Endothelial cell of umbilical vein (primary cell): ENCODE measurements at places on chromosomes 5 and 9. TPM values are rescaled to one million over a fixed set of nuclear protein-coding genes. Genes with fewer than 3 reads are reported as not detected.

DNA sequence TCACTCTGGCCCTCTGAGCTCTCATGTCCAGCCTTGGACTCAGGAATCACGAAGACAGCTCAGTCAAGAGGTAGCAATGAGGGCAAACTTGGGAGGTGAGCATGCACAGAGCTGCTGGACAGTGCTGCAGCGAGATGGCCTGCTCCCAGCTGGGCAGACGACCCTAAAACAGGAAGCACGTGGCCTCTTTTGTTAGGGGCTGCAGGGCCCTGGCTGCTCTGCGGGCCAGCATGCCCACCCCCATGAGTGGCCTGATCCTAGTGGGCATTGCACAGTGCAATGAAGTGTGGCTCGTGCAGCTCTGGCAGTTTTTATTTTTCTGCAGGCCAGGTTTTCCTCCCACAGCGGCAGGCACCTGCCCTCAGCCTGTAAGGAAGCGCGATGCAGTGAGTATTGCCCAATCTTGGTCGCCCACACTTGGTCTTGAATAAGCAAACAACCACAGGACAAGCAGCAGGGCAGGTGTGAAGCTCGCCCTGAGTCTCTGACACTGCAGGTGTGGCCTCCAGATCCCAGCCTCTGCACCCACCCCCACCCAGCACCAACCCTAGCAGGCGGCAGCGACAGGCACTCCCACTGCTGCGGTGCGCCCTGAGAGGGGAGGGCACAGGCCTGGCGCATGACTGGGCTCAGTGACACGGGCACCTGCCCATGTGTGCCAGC, 60.8 kb downstream of the SEMA4D start:
- no peak overlapping the region for H3K4me3 ChIP-seq
- H3K36me3 ChIP-seq = no peaks in the 10 kb centered on the region
- H3K27me3 ChIP-seq = no peaks in the 10 kb centered on the region

GRCh38 chr9:116285320-116285719, 131.7 kb downstream of the PAPPA start:
- no peaks in the 10 kb centered on the region for H3K36me3 ChIP-seq
- no peaks in the 10 kb centered on the region for H3K27me3 ChIP-seq
- H3K4me3 ChIP-seq = no peak overlapping the region
- no peak overlapping the region for H3K27ac ChIP-seq

DNA sequence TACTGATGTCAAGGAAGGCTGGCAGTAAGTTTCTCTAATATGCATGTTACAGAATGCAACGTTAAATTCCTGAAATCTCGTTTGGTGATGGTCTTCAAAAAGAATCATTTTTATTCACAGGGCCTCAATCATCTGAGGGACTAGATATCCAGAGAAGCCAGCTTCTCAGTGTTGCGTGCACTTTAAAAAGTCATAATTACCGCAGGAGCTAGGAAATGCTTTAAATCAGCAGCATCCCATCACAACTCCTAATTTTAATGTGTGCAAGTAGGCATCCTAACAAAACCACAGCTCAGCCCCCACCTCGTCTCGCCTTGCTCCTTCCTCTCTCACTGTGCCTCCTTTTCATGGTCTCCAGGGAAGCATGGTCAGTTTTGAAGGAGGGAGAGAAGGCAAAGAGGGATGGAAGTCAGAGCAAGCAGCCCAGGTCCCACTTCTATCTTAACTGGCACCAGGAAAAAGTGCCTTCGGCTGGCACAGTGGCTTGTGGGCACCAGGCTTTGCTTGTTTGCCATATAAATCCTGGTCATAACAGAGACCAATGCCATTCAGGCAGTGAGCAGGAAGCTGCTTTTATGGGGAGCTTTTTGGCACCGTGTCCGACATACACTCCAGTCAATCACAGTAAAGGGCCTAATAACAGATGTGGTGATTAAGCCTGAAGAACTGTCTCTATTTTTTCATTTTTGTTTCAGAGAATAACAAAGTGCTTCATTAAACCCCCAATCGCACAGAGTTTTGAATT, 21.4 kb downstream of the MEGF10 start:
- H3K27ac ChIP-seq = no peak overlapping the region
- no peaks in the 10 kb centered on the region for H3K4me1 ChIP-seq
- peaks cover 28% of the 10 kb centered on the region for H3K27me3 ChIP-seq
- no peaks in the 10 kb centered on the region for H3K36me3 ChIP-seq

DNA sequence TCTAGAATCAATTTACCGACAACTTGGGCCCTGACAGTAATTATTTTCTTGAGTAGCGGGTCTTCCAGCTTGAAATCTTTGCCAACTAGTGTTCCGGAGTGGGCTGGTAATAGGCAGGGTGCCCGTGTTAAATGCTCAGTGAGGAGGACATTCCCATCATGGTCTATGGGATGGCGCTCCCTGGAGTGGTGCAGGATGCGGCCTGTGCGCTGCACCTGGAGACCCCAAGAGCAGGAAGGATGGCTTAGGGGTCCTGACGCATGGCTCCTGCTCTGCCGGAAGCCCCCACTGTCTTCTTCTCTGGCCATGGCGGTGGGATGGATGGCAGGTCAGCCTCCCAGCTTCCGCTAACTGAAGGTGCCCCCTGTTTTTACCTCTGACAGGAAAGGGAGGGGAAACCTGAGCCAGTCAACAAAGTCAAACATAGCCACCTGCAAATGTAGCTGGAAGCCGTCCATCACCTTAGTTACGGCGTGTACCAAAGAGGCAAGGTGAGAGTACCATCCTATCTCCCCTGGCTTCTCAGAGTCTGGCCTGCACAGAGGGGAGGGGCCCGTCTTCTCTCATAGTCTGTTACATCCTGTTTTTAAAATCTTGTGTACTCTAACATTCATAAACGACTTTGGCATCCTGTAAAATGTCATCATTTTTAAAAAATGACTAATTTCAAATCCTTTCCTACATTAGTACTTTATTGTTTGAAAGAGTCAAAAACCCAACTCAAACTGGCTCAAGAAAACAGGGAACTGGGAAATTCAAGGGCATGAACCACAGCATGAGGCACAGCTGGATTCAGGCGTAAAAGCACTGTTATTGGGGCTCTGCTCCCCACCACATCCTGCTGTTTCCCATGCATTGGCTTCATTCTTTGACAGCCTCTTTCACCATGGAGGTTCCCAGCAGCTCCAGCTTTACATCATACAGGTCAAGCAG, 28.5 kb upstream of the UNC5A start:
- peaks cover 15% of the 10 kb centered on the region for H3K4me1 ChIP-seq
- H3K27ac ChIP-seq = no peak overlapping the region
- no peaks in the 10 kb centered on the region for H3K36me3 ChIP-seq
- peaks cover 1% of the 10 kb centered on the region for H3K27me3 ChIP-seq
- no peak overlapping the region for H3K4me3 ChIP-seq

- no peak overlapping the region for H3K27ac ChIP-seq
- no peaks in the 10 kb centered on the region for H3K27me3 ChIP-seq
- no peak for DNase-seq
- no peak overlapping the region for H3K4me3 ChIP-seq
- H3K4me1 ChIP-seq = peaks cover 7% of the 10 kb centered on the region
These were observed 9.6 kb downstream of the ACSL6 start for GRCh38 chr5:132001647-132002561.

DNA sequence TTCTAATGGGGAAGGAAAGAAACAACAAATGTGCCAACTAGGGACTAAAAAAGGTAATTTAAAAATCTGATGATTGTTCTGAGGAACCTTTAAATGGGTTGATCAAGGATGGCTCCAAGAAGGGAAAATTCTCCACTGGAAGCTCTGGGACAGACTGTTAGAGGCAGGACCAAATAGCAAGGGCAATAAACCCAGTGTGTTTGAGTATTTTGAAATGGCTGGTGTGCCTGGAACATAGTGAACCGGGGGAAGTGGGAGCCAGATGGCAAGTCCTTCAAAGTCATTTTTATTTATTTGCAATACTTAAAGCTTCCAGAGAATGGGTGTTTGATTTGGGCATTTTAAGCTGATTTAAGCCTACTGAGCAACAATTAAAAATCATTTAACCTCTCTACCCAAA, 587.7 kb upstream of the MEF2C start:
- H3K27ac ChIP-seq = no peak overlapping the region
- H3K36me3 ChIP-seq = no peaks in the 10 kb centered on the region
- no peaks in the 10 kb centered on the region for H3K27me3 ChIP-seq
- H3K4me3 ChIP-seq = no peak overlapping the region
- DNase-seq = no peak

DNA sequence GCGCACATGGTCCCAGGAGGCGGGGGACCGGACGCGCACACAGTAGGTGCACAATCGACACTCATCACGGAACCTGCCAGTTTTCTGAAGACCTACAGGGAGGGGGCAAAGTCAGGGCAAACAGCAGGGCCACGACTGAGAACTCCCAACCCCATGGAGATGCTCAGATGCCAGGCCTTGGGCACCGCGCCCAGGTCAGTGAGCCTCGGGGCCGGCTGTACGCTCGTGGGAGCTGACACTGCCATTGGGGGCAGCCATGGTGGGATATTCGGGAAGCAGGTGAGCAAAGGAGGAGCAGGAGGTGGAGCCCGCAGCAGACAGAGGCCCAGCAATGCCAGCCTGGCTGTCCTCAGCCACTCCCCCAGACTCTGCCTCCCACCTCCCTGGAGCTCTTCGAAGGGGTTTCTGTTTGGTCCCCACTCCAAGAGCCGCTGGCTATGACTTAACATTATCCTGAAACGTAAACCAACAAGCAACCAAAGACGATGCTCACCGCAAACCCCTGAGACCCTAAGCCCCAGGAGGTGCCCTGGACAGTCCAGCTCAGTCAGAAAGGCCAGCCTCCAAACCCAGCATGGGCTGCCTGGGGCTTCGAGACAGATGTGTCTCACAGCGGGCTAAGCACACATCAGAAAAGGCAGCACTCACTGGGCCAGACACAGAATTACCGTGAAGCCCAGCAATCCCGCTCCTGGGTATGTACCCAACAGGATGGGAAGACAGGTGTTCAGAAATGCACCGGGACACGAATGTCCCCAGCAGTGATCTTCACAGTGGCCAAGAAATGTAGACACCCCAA, 78.4 kb downstream of the VAV2 start:
- H3K27me3 ChIP-seq = no peaks in the 10 kb centered on the region
- H3K36me3 ChIP-seq = no peaks in the 10 kb centered on the region
- DNase-seq = no peak
- H3K4me1 ChIP-seq = no peaks in the 10 kb centered on the region

DNA sequence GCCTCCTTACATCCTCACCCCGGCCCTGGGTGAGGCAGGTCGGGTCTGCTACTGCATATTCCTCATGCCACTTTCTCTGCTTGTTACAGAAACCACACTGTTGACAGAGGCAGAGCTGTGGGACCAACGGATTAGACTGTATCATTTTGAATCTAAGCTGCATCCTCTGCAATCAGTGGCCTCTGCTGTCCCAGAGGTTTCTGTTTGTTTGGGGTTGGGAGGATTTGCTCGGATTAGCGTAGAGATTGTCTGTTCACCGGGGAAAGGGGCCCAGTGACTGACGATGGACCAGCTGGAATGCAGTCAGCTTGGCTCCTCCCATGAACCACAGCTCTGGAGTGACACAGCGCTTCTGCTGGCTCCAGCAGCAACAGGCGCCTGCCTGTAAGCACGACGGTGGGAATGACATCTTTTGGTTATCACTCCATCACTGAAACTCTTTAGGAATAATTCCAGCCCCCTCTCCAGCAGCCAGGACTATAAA, 37.3 kb upstream of the ADRA1B start:
- no peak for DNase-seq
- H3K27ac ChIP-seq = no peak overlapping the region
- no peaks in the 10 kb centered on the region for H3K36me3 ChIP-seq

DNA sequence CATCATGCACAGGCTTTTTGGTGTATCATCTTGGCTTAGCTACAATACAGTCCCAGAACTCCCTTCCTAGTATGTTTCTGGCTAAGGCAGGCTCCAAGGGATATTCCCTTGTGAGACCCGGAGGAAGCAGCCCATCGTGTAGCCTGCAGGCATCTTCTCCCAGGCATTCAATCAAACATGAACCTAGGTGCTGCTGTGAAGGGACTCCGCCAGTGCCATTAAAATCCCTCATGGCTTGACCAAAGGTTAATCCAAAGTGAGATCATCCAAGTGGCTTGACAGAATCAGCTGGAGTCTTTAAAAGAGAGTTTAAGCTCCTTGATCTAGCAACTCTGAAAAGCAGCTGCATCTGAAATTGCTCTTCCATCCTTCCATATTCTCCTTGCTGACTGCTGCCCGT, 333.9 kb downstream of the DIRAS2 start:
- no peak overlapping the region for H3K4me3 ChIP-seq
- H3K36me3 ChIP-seq = no peaks in the 10 kb centered on the region
- H3K27ac ChIP-seq = no peak overlapping the region
- H3K27me3 ChIP-seq = no peaks in the 10 kb centered on the region
- no peaks in the 10 kb centered on the region for H3K4me1 ChIP-seq

FRMPD1 gene
- not detected in 2 replicates for total RNA-seq

IRX4 gene
- total RNA-seq = not detected in 2 replicates

LMX1B gene
- total RNA-seq = not detected in 2 replicates

UBTD2 gene
- 21.6 and 22.6 TPM in 2 replicates for total RNA-seq

PLAC8L1 gene
- total RNA-seq = 0.80 and 1.1 TPM in 2 replicates

BARHL1 gene
- not detected in 2 replicates for total RNA-seq

ENTREP1 gene
- 5.0 and 7.1 TPM in 2 replicates for total RNA-seq
